Osteocyte (in vitro differentiated cells): ENCODE measurements at places on chromosomes 16 and 17. TPM values are rescaled to one million over a fixed set of nuclear protein-coding genes. Genes with fewer than 3 reads are reported as not detected.

DNA sequence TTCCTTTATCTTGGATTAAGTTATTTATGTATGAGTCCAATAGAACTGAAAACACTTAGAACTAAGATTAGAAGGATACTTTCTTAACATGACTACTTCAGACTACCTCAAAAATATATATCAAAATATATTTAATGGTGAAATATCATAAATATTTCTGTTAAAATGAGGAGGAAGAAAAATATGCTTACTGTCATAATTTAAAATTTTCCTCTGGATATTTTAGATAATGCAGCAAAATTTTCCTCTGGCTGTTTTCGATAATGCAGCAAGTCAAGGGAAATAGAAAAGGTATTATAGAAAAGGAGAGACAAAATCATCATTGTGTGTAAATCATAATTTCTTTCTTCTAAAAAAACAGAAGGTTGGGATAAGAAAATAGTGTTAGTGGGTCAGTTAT lies 263.3 kb downstream of the HS3ST3A1 start:
- H3K4me1 ChIP-seq, result peaks cover 9% of the 10 kb centered on the region
- H3K4me3 ChIP-seq, result peak overlapping the region; percentile 73
- no peak overlapping the region for H3K27ac ChIP-seq
- peaks cover 11% of the 10 kb centered on the region for H3K27me3 ChIP-seq

DNA sequence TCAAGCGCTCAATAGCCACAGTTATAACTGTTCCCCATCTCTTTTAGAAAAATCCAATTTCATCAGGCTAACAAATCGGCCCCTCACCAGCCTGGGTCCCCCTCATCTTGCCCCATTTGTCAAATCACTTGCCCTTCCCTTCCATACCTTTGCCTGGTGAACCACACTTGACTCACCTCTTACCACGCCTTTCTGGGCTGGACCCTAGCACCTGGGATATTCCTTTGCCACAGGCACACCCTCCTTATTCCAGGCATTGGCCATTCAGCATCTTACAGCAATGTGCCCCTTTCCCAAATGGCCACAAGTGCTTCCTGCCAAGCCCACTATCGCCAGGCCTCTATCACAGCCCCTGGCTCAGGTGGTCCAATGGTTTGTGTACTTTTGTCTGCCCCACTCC lies 14.9 kb downstream of the CMTM4 start:
- peak overlapping the region; percentile 87 for H3K27ac ChIP-seq
- H3K4me1 ChIP-seq, result peaks cover 24% of the 10 kb centered on the region
- no peaks in the 10 kb centered on the region for H3K27me3 ChIP-seq
- H3K36me3 ChIP-seq, result peaks cover 2% of the 10 kb centered on the region

DNA sequence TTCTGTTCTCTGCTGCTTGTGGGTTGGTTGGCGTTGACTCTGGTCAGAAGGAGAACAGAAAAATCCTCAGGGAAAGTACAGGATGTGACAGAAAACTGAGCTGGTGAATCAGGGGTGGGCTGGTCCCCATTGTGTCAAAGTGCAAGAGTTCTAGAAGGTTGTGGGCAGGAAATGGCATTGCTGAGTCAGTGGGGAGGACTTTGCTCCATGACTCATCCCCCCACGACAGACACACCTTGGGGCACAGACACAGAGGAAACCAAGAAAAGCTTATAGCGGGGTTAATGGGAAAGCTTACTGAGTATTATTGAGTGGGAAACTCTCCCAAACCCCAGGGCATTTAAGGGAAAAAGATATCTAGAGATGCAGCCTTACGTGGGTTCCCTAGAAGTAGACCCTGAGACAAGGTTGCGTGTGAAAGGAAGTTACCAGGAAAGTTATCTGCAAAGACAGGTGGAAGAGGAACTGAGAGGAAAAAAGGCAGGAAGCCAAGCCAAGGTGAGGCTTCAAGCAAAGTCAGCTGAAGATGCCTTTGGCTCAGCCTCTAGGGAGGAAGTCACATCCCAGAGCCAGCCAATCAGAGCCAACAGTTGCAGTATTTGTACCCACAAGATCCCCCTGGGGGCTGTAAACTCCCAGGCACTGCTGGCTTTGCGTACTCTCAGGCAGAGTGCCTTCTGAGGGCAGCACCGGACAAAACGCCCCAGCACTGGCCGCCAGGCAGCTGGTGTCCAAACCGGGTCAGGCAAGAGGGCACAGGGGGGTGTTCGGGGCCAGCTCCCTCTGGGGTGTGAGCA lies 86.4 kb downstream of the FOXL1 start:
- DNase-seq, result no peak
- H3K36me3 ChIP-seq, result peaks cover 4% of the 10 kb centered on the region
- H3K4me1 ChIP-seq, result peaks cover 79% of the 10 kb centered on the region
- peak overlapping the region; percentile 43 for H3K4me3 ChIP-seq
- peak overlapping the region; percentile 92 for H3K27ac ChIP-seq
- no peaks in the 10 kb centered on the region for H3K27me3 ChIP-seq

DNA sequence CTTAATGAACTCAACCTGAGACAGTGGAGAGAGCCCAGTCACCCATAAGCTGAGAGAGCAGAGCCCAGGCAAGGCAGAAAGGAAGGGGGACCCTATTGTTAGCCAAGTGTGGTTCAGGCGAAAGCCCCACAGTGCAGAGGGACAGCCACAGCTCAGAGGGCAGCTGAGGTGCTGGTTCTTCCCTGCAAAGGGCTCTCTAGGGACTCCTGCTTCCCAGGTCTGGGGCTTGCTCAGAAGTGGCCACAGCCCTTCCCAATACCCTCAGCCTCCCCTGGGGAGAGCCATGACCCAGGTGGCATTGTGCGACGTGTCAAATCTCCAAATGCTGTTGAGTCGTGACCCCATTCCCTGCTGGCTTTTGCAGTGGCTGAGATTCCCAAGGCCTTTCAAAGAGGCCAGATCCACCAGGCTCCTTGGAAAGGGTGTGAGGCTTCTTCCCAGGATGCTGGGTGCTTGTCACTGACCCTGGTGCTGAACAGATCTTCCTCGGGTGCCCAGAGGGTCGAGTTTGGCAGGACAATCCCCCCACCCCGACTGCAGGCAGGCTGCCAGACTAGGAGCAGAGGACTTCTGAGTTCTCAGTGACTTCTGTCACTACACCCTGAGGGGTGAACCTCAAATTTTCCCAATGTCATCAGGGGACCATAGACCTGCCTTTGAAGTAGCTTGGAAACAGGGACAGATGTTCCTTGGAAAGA lies 2.5 kb upstream of the CCL17 start:
- no peak overlapping the region for H3K27ac ChIP-seq
- no peaks in the 10 kb centered on the region for H3K4me1 ChIP-seq
- H3K27me3 ChIP-seq, result peaks cover 52% of the 10 kb centered on the region
- no peak overlapping the region for H3K4me3 ChIP-seq

DNA sequence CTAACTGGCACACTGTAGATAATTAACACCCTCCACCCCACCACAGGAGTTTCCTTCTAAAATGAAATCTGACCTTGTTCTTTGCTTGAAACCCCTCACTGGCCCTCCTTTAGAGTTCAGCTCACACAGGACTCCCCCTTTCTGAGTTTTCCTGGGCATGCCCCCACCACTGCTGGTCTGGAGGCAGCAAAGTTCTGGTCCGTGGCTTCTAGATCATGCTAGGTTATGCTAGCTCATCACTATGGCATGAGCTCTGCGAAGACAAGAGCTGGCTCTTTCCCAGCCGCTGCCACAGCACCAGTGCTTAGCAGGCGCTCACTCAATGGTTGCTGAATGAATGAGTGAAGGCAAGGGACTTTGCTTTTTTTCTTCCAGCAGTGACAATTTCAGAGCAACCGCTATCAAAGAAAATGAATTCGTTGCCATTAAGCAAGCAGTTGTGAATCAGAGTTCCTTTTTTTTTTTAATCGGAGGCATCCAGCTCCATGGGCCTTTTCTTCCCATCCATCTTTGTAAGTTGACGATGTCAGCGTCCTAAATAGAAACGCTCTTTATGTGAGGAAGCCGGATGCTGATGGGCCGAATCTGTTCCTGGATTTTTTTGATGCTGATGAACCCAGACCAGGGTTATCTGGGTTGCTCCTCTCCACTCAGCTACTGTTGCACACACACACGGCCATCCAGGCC lies 80.8 kb upstream of the NOL11 start:
- no peak for DNase-seq
- H3K27me3 ChIP-seq, result no peaks in the 10 kb centered on the region
- H3K4me3 ChIP-seq, result no peak overlapping the region
- peaks cover 14% of the 10 kb centered on the region for H3K36me3 ChIP-seq
- peaks cover 2% of the 10 kb centered on the region for H3K4me1 ChIP-seq

CBLN1 gene
- total RNA-seq, result not detected in 2 replicates

NAGS gene
- total RNA-seq, result 0.29 and 0.78 TPM in 2 replicates

- H3K4me1 ChIP-seq, result no peaks in the 10 kb centered on the region
- no peak for DNase-seq
- H3K27me3 ChIP-seq, result peaks cover 36% of the 10 kb centered on the region
Observed at GRCh38 chr17:59558039-59558438, 7.4 kb upstream of the DHX40 start.

THOC6 gene
- 36.6 and 40.1 TPM in 2 replicates for total RNA-seq

DNA sequence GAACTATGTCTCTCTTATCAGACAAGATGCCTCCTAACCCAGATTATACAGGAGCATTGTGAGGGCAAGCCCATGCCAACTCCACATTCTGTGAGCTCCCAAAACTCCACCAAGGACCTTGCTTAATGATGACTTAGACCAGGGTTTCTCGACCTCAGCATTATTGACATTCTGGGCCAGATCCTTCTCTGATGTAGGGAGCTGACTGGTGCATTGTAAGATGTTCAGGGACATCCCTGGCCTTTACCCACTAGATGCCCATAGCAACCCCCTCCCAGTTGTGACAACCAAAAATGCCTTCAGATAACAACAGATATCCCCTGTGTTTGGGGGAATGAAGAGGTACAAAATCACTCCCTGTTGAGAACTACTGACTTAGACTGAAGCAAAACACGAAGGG lies 43.6 kb downstream of the HOXB1 start:
- no peaks in the 10 kb centered on the region for H3K36me3 ChIP-seq
- H3K27me3 ChIP-seq, result peaks cover 35% of the 10 kb centered on the region
- H3K27ac ChIP-seq, result no peak overlapping the region
- no peak overlapping the region for H3K4me3 ChIP-seq
- no peak for DNase-seq
- H3K4me1 ChIP-seq, result no peaks in the 10 kb centered on the region

PIRT gene
- not detected in 2 replicates for total RNA-seq

HIGD1B gene
- total RNA-seq, result not detected in 2 replicates

DNA sequence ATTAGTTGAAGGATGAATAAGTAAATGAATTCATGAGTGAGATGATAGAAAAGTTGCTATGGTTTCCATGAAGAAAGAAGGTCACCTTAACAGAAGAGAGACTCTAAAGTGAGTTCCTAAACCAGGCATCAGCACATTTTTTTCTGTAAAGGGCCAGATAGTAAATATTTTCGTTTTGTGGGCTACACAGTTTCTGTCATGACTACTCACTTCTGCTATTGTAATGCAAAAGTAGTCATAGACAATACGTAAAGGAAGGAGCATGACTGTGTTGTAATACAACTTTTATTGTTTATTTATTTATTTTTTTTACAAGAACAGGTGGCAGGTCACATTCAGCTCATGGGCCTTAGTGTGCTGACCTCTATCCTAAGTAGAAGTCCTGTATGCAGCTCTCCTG lies 426.1 kb upstream of the DYNLRB2 start:
- H3K36me3 ChIP-seq, result no peaks in the 10 kb centered on the region
- H3K4me3 ChIP-seq, result no peak overlapping the region
- no peak for DNase-seq
- H3K4me1 ChIP-seq, result no peaks in the 10 kb centered on the region
- H3K27ac ChIP-seq, result no peak overlapping the region
- no peaks in the 10 kb centered on the region for H3K27me3 ChIP-seq

SYNGR3 gene
- total RNA-seq, result 0.57 and 0.91 TPM in 2 replicates

GRCh38 chr17:12726131-12726530 lies 60.4 kb downstream of the MYOCD start:
- H3K36me3 ChIP-seq, result peaks cover 7% of the 10 kb centered on the region
- DNase-seq, result no peak
- no peak overlapping the region for H3K4me3 ChIP-seq
- no peaks in the 10 kb centered on the region for H3K27me3 ChIP-seq
- H3K4me1 ChIP-seq, result peaks cover 38% of the 10 kb centered on the region

AOC3 gene
- total RNA-seq, result 1.1 and 1.3 TPM in 2 replicates

DNA sequence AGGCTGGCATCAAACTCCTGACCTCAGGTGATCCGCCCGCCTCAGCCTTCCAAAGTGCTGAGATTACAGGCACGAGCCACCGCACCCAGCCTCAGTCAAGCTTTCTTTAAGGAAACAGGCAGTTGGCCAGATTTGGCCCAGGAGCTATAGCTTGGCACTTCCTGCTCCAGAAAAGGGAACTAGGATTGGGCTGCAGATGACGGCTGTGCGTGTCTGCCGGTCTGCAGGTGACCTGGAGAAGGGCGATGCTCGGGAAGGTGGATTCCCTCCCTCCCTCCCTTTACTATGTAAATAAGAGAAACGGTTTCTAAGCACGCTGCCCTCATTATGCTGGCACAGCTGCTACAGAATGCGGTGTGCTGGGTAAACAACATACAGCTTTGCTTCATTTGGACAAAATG lies 215.9 kb downstream of the RPTOR start:
- peaks cover 36% of the 10 kb centered on the region for H3K4me1 ChIP-seq
- no peak for DNase-seq

DNA sequence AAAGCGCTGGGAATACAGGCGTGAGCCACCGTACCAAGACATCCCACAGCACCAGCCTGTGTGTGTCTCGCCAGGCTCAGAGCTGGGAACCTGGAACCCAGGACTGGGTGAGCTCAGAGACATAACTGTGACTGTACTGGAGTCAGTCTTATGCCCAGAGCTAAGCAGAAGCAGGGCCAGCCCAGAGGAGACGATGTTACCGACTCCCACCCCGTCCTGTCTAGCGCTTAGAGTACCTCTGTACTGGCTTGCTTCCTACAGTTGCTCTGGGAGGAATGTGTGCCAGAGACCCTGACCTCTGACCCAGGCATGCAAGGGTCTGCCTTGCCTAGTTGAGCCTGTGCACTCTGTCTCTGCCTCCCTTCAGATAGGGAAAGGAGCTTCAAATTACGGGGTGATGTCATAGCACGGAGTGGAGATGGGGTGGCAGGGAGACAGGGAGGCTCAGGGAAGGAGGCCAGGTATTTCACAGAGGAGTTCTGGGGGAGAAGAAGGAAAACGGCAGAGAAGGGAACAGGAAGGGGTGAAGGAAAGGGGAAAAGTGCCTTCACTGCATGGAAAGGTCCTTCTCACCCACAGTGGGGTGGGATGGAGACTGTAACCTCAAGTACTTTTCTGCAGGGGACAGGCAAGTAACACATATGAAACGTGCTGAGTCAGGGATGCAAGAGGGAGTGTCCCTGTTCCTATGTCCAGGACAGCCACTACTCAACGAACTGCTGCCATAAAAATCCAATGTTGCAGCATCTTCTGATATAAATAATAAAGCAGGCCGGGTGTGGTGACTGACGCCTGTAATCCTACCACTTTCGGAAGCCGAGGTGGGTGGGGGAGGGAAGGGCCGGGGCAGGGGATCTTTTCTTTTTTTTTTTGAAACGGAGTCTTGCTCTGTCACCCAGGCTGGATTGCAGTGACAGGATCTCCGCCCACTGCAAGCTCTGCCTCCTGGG lies 5.8 kb upstream of the ARMC5 start:
- H3K4me3 ChIP-seq, result peak overlapping the region; percentile 55
- H3K4me1 ChIP-seq, result peaks cover 60% of the 10 kb centered on the region
- H3K27ac ChIP-seq, result peak overlapping the region; percentile 93
